ENCODE measurements at places on chromosomes 13 and 19. TPM values are rescaled to one million over a fixed set of nuclear protein-coding genes. Genes with fewer than 3 reads are reported as not detected.

RPS28 gene
- 2,200 TPM for total RNA-seq

HIPK4 gene
- total RNA-seq = not detected

CRTC1 gene
- total RNA-seq = 7.1 TPM

TLE2 gene
- 5.3 TPM for total RNA-seq

LSR gene
- total RNA-seq = 27.5 TPM
